ENCODE measurements at places on chromosomes 16 and 17.

- no peak for DNase-seq
These were observed 36.9 kb downstream of the XYLT1 start for GRCh38 chr16:17433577-17434451.

DNA sequence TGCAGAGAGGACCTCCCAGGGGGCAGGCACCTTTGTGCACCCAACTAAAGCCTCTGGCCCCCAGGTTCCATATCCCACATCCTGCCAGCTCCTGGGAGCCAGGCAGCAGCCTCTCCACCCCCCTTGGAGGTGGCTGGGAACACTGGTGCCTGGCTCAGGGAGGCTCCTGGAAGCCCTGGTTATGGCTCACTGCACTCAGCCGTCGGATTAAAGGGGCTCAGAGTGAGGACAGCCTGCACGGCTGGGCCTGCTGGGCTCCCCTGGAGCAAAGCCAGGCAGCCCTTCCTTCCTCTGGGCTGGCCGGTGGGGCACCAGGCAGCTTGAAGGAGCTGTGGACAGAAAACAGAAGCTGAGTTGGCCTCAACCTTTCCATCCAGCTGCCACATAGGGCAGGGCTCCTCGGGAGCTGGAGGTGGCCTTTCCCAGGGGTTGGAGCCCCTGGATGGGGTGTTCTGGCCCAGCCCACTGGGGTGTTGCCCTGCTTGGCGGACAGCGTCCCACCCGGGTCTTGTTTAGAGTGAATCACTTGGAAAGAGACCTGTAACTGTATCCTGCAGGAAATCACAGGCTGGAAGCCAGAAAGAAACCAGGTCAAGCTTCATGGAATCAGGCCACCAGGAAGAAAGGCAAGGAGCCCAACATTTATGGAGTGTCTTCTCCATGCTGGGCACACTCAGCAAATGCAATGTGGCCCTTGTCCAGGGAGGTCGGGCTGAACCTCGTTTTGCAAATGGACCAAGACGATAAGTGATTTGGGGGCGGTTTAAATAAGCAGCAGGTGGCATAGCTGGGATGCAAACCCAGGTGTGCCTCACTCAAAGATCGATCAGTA lies 253.3 kb downstream of the SOX9 start:
- no peak for DNase-seq

- DNase-seq = no peak
These were observed 15.2 kb downstream of the PIEZO1 start for GRCh38 chr16:88769617-88770460.

DNA sequence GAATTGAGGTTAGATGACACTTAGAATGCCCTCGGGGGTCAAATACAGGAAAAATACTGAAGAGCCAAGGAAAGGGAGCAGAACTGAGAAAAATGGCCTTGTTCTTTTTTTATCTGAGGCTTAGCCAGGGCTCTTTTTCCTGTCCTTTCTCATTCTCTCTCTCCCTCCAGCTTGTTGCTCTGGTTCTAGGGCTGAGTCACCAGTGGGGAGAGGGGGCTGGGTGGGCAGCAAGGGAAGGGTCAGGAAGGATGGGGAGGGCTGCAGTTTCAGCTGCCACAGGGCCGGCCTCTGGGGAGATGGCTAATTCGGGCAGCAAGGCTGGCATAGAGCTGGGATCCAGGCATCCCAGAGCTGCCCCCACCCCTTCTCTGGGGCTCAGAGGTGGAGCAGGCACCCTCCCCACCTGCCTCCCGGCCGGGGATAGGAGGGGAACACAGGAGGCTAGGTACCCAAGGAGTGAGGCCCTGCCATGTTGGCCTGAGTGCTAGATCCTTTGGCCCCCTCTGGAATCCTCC lies 3.9 kb downstream of the ITGA3 start:
- no peak for DNase-seq

GRCh38 chr17:4066210-4066609 lies 76.6 kb downstream of the ZZEF1 start:
- DNase-seq = no peak

GRCh38 chr17:67431249-67432015 lies 54.4 kb downstream of the PITPNC1 start:
- DNase-seq = no peak

Data from stimulated activated CD8-positive, alpha-beta memory T cell treated with anti-CD3 and anti-CD28 coated beads, Interleukin-4, amount 100 ng/mL, for 4 hours (primary cell).